Tibial artery (tissue), 4 donors: ENCODE measurements at places on chromosomes 1 and 21.

DNA sequence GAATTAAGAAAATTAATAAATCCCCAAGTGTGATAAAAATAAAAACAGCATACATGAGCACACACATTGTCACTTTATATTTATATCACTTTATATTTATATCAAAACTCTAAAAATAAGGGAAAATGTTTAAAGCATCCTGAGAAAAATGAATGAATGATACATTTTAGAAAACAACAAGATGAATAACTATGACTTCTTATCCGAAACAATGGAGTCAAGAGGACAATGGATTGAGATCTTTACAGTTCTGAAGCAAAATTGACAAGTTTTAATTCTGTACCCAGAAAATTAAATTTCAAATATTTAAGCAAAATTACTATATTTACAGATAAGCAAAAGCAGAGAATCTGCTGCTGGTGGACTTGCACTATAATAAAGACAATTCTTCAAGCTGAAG is 512.6 kb downstream of the MRPL39 start:
- DNase-seq = no peak

DNA sequence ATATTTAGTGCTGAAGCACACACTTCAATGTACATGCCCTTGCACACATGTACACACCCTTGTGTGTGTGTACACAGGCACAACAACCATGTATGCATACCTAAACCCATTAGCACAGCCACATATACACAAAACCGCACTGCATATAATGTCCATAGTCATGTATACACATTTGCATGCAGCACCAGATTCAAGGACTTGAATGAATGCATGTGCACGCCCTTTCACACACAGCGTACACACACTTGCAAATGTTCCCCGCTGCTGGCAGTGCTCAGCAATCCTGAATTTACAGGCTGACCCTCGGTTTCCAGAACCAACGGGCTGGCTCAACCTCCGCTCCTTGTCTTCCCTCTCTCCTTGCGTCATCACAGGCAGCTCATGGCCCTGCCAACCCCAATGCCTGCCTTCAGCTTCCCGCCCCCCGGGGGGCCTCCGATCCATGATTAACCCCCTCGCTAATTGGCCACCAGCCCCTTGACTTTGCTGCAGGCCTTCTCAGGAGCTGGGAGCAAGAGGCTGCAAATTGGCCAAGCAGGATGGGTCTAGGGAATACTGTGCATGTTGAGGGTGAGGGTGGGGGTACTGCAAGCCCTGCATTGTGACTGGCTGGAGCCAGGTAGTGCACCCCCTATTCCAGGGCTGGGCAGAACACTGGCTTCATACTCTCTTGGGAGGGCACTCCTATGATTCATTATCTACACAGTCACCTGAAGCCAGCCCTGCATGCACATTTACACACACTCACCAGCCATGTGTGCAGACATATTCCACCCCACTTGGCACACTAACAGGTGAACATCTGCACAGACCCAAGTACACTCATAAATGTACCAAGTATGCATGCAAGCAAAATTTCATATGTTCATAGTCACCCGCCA is 7.9 kb downstream of the GPR3 start:
- no peak for DNase-seq

- DNase-seq = peak; percentile 63
These were observed 192.3 kb downstream of the SLC45A1 start for GRCh38 chr1:8510041-8510823.

- no peak for DNase-seq
These were observed 557.3 kb downstream of the USP25 start for GRCh38 chr21:16287046-16287445.

- DNase-seq = no peak
These were observed 171.7 kb downstream of the NFIA start for GRCh38 chr1:61253912-61254633.

DNA sequence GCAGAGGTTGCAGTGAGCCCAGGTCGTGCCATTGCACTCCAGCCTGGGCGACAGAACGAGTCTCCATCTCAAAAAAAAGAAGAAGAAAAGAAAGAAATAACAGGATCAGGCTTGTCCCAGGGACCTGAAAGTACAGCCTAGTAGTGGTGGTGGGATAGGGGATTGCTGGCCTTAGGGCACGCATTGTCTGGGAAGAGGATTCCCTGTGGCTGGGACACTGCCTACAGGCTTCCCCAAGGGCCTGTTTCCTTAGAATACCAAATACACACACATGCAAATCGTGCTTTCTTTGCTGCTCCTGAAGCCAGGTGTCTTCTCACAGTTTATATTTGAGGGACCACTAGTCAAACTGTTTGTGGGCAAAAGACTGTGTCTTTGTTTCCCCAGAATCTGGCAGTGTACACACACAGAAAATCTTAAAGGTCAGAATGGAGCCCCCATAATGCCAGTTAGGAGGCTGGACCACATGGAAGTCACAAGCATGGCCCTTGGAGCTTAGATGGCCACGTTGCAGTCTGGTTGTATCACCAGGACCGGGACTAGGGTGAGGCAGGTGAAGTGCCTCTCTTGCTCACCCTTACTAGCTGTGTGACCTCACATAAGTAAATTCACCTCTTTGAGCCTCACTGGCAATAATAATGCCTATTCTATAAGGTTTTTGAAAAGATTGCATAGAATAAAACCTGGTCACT is 12.7 kb upstream of the ASAP3 start:
- DNase-seq = no peak

- DNase-seq = no peak
These were observed 17.7 kb upstream of the CLSTN1 start for GRCh38 chr1:9841460-9841859.

- no peak for DNase-seq
These were observed 16.6 kb upstream of the DR1 start for GRCh38 chr1:93328809-93329760.

DNA sequence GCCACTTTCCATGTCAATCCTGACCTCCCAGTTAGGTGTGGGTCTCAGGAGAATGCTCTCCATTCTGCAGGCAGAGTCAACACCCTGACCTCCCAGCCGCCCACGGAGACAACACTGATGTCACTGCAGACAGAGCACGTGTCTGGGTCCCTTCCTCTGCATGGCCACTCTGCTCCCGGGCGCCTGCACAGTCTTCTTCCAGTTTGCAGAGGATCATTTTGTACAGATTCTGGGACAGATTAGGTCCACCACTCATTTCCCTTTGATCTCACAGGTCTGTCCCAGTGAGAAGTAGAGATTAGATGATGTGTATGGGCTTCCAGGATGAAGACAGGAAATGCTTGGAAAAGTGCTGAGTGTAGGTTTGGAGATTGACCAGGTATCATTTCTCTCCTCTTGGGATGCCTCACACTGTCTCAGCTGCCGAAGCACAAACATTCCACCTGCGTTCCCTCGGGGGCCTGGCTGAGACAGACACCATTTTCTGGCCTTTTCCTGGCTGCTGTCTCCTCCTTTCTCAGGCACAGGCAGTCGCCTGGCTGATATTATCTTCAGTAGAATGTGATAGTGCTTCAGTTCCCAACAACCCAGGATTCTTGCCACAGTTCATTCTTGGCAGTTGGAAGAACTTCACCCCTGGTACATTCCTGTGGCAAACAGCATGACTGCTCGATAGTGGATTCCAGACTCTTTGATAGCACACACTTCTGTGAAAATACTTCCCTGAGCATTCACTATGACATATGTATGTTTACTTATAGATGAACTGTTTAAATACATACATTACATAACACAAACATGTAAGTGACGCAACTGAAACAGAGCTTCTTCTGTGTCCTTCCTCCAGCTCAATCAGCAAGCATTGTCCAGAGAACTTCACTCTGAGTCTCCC is 7.9 kb downstream of the MYBPHL start:
- DNase-seq = no peak

DNA sequence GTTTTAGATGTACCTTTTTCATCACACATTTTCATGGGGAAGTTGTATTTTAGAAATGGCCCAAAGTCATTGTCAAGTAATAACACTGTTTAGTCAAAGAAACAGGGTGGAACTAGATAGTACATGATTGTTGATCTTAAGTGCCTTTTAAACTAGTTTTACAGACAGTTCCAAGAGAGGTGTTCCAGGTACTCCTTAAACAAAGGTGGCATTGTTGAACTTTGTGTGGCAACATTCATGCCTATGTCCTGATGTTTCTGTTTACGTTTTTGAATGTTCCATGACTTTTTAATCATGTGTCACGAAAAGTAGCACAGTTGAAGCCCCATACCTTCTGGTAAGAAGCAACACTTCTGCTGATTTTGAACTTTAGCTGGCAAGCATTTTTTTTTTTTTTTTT is 9.1 kb upstream of the SH3D21 start:
- DNase-seq = no peak

GRCh38 chr1:244709476-244710368 is 56.8 kb downstream of the DESI2 start:
- no peak for DNase-seq

- no peak for DNase-seq
These were observed 547.3 kb upstream of the BEND5 start for GRCh38 chr1:49323925-49324540.

DNA sequence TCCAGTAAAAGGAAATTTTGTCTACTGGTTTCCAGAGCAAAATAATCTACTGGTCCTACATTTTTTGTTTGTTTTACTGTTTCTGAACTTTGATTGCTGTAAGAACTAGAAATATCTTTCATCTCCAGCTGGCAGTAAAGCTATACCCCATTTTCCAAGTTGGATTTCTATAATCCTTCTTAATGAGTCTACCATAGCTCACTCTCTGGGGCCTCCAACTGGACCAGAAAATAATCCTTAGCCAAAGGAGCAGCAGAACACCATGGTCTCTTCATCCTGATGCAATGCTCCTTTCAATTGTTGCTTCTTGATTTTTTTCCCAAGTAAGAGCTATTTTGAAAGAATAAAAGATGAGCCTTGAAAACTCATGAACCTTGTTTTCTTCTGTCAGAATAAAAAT is 110.0 kb upstream of the COL11A1 start:
- DNase-seq = no peak

DNA sequence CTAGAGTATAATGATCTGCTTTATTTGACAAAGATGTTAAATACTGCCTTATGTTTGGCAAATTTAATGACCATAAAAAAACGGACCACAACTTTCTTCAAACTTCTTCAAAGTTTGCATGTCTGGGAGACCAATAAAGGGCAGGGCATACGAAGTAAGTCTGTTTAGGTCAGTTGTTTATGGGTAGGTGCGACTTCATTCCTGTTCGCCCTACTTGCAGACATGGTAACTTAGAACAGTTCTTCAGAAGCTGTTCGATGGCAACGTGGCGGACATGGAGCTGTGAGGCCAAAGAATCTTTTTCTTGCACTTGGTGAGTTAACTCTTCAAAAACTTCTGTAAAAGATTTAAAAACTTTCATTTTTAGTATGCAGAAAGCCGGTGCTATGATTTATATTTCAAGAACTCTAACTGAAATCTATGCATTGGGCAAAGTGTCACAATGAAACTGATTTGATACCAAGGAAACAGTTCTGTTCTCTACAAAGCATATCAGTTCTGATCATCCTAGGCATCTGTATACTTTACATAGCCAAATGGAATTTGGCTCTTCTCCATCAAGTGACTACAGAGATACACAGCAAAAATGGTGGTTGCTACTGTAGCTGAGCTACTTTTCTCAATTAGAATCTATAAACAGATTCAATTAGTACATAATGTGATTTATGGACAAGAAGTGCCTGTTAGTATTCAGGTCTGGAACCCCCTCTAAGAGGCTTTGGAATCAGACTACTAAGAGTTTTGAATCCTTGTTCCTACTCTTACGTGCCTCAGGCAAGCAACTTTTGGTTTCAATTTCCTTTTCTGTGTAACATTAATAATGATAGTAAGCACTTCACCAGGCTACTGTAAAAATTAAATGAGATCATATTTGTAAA is 25.7 kb downstream of the C21orf91 start:
- no peak for DNase-seq

DNA sequence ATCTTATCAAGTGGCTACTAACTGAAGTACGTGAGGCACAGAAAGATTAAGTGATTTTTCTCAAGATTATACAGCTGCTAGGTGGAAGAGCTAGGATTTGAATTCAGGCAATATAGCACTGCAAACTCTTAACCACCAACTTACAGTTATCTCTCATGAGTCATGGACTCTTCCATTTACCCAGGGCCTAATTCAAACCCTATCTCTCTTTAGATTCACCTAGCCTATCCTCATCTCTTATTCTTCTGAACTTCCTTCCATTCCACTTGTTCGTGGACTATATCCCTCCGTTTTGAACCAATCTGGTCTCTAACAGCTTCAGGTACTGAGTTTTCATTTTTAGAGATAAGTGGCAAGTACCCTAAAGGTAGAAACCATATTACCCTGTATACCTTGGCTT is 92.8 kb upstream of the DMRTA2 start:
- DNase-seq = no peak

GRCh38 chr1:29655145-29655544 is 418.8 kb downstream of the PTPRU start:
- DNase-seq = peak; percentile 34

DNA sequence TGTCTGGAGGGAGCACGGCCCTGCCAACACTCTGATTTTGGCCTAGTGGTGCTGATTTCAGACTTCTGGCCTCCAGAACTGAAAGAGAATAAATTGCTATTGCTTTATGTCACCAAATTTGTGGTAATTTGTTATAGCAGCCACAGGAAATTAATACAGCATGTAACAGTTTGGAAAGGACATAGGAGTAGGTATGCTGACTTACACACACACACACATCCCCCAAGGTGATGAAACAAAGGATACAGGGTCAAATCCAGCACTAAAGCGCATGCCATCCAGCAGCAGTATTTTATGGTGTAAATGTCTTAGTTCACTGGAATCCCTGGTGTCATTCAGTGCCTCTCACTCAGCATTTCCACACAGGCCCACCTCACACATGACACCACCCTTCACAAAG is 72.2 kb upstream of the MAN1A2 start:
- DNase-seq = no peak

- no peak for DNase-seq
These were observed 106.1 kb downstream of the PDE9A start for GRCh38 chr21:42759594-42759927.

- DNase-seq = no peak
These were observed 775 bp downstream of the TMEM125 start for GRCh38 chr1:43270421-43271095.

DNA sequence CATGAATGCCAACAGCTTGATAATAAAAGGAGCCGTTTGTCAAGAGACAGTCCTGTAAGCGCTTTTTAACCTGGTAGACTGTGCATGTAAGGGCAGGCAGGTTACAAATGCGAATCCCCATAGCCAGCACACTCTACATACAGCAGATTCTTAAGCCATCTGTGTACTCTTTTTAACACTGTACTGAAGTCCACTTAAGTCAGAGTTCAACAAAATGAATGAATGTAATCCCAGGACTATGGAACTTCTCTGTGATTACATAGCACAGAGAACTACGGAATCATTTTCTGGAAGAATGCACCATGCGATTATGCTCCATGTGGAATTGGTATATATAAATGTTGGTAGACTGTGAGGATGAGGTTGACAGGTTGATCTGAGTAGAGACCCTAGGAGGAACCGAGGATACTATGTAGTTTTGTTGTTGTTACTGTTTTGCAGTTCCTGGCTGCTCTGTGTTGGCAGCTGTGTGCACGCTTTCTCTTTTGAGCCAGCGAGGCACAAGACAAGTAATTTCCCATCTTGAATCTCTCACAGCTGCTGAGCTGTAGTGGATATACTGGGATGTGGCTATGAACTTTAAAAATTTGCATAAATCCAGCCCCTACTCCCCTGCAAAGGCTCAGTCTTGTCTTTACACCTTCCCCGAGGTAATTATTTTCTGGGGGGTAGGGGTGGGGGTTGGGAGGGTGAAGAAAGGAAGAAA is 21.9 kb downstream of the LRRC8D start:
- DNase-seq = no peak
